ENCODE measurements at places on chromosomes 6 and 20. TPM values are rescaled to one million over a fixed set of nuclear protein-coding genes. Genes with fewer than 3 reads are reported as not detected.

DNA sequence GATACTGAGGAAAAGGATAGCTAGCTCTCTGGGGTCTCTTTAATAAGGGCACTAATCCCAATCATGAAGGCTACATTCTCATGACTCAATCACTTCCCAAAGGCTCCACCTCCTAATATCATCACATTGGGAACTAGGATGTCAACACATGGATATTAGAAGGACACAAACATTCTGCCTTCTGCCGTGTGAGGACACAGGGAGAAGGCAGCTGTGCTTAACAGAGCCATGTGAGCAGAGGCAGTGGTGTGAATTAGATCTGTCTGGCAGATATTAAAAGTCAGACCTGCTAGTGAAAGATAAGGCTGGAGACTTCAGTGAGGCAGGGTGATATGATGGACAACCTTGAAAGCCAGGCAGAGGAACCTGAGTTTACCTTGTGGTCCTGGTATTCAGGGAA lies 341.9 kb downstream of the ARHGAP18 start:
- DNase-seq, result no peak

DNA sequence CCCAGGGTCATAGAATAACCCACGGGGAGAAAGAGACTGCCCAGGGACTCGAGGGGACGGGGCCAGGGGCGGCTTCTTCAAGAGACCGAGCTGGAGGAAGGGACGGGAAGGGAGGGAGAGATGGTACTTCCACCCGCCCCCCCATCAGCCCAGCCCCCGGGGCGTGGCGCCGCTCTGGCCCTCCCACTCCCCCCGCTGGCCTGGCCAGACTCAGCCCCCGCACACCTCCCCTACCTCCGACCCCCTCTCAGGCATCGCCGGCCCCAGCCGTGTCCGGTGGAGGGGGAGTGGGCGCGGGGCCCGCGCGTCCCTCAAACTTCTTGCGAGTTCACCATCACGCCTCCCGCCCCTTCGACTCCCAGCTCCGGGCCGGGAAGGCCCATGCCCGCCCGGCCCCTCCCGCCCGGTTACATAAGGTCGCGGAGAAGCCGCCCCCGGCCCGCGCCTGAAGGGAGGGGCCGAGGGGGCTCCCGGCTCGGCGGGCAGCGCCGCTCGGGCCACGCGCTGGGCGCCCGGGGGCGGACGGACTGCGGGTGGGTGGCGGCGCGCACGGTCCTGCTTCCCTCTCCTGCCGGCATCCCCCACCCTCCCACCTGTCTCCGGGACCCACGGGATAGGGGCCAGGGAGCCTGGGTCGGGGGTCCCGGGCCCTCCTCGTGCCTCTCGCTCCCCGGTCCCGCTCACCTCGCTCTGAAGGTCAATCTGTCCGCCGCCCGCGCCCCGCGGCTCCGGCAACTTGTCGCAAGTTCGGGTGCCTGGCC lies 562 bp downstream of the TFEB start:
- DNase-seq, result peak; percentile 80

GRCh38 chr6:90574610-90575009 lies 12.3 kb downstream of the MAP3K7 start:
- DNase-seq, result no peak

GRCh38 chr20:34320861-34321260 lies 17.7 kb upstream of the AHCY start:
- no peak for DNase-seq

Gene BMP2
- not detected for total RNA-seq

All from activated T-cell treated with anti-CD3 and anti-CD28 coated beads, Interleukin-2, amount 50 U/mL, for 72 hours (primary cell).